ENCODE measurements at places on chromosomes 2 and 18. TPM values are rescaled to one million over a fixed set of nuclear protein-coding genes. Genes with fewer than 3 reads are reported as not detected.

DNA sequence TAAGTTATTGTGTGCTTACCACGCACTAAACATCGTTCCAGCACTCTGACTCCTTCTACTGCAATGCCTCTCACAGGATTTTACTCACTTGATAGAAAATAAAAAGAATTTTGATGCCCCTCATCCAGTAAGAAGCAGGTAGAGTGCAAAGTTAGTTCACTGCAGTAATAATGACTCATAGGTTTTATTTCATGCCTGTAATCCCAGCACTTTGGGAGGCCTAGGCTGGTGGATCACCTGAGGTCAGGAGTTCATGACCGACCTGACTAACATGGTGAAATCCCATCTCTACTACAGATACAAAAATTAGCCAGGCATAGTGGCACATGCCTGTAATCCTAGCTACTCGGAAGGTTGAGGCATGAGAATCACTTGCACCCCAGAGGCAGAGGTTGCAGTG, 190.6 kb downstream of the RAD51AP2 start:
- no peak for DNase-seq

DNA sequence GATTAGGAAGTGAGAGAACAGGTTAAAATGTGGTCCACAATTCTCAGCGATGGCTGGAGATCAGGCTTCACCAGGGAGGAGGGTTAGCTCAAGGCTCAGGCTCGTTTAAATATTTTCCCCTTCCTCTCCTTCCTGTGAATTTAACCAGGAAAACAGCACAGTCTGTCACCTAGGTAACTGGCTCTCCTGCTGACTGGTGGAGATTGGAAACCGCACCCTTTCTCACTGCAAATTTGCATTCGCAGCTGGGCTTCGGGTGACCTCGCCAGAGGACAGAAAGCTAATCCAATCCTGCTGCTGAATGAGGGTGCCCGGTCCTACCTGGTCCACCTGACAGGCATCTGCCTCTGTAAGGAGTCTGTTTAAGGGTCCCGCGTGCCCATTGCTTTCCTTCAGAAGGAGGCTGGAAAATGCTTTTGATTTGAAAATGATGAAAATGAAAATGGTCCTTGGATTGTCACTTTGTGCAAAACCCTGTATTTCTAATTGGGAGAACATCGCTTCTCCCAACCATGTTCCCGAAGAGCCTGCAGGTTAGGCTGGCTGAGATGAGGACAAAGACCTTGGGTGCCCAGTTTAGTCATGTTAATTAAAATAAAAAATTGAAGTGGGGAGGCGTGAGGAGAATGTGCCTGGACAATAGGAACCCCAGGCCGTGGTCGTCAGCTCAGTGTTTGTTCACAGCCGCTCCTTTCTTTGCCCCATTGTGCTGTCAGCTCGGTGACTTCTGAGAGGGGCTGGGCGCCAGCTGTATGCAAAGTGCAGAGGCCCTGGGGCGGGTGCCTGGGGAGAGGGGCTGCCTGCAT, 43.4 kb upstream of the MTCL1 start:
- no peak for DNase-seq

- DNase-seq: no peak
Observed at GRCh38 chr2:179322289-179322688, 57.7 kb upstream of the SESTD1 start.

- DNase-seq: no peak
Observed at GRCh38 chr2:235654103-235654813, 160.4 kb downstream of the AGAP1 start.

DNA sequence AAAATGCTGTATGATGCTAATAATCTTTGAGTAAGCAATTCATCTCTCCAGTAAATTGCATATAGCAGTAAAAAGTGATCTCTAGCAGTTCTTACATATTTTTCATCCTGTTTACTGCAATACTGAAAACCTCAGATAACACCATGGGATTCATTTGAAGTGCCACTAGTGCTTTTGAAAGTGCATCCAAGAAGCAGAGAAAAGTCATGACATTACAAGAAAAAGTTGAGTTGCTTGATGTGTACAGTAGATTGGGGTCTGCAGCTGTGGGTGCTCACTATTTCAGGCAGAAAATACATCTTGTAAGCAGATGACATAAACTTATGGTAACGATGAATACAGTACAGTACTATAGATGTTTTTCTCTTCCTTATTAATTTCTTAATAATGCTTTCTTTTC, 1984.9 kb upstream of the LRRTM1 start:
- DNase-seq: no peak

- DNase-seq: no peak
Observed at GRCh38 chr2:177261116-177262060, 3.1 kb downstream of the NFE2L2 start.

DNA sequence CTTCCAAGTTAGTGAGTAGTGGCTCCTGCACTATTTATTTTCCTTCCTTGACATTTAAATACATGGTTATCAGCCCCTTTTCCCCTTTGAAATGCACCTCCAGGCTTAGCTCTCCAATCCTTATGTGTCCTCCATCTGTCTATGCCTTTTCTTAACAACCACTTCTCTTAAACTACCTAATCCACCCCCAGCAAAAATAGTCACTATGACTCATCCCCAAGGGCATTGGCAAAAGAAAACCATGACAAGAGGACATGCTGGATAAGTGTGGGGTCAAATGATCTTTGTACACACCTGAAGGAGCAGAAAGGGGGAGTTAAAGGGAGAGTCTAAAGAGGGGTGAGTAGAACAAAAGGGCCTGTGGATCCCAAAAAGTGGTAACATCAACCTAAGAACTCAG, 127.2 kb downstream of the ANKRD44 start:
- DNase-seq: no peak

GRCh38 chr18:77755187-77755586, 505.5 kb downstream of the GALR1 start:
- no peak for DNase-seq

DNA sequence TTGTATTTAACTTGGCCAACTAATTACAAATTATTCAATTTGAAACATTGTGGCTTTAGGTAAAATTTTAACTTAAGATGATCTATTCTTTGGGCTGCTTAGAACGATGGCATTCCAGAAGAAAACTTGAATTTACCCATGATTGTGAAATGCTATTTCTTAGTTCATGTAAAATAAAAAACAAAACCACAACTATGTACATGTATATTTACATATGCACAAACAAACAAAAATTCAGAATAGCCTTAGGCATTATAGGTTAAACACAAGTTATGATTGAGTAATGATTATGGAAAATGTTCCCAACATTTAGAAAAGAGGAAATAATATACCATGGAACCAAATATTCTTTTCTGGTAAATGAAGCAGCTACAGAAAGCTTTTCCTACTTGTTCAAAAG, 3.5 kb upstream of the SMCHD1 start:
- DNase-seq: no peak

DNA sequence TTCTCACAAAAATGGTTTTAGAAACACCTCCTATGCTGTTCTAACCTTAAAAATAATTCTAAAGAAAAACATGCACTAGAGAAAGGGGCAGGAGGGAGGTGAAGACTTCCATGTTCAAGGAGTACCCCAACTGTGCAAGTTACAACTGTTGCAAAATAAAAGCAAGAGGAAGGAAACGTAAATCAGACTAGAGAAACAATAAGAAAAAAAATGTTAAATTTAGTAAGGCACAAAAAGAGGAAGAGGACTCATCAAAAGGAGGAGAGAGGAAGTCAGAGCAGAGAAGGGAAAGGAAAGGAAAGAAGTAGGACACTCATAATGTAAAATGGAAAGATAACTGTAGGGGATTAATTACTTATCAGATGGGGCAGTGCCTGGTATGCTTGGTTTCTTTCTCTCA, 34.1 kb downstream of the RAPH1 start:
- no peak for DNase-seq

The GRHL1 gene
- 1.00 TPM for total RNA-seq

The METTL4 gene
- total RNA-seq: 19.6 TPM

The GALNT13 gene
- total RNA-seq: not detected

All from activated CD4-positive, alpha-beta memory T cell treated with anti-CD3 and anti-CD28 coated beads for 36 hours (primary cell).